ENCODE measurements at places on chromosomes 2 and 18. TPM values are rescaled to one million over a fixed set of nuclear protein-coding genes. Genes with fewer than 3 reads are reported as not detected.

Gene SCN1A
- not detected for total RNA-seq

Gene CDH2
- 90.6 TPM for total RNA-seq

Gene UGT1A8
- 15.1 TPM for total RNA-seq

Gene RGPD3
- 0.06 TPM for total RNA-seq

Gene MYOM1
- total RNA-seq, result not detected

Gene CDH19
- not detected for total RNA-seq

Gene REG3A
- total RNA-seq, result not detected

Gene POU3F3
- 6.5 TPM for total RNA-seq

Gene TMEM198
- total RNA-seq, result 2.4 TPM

DNA sequence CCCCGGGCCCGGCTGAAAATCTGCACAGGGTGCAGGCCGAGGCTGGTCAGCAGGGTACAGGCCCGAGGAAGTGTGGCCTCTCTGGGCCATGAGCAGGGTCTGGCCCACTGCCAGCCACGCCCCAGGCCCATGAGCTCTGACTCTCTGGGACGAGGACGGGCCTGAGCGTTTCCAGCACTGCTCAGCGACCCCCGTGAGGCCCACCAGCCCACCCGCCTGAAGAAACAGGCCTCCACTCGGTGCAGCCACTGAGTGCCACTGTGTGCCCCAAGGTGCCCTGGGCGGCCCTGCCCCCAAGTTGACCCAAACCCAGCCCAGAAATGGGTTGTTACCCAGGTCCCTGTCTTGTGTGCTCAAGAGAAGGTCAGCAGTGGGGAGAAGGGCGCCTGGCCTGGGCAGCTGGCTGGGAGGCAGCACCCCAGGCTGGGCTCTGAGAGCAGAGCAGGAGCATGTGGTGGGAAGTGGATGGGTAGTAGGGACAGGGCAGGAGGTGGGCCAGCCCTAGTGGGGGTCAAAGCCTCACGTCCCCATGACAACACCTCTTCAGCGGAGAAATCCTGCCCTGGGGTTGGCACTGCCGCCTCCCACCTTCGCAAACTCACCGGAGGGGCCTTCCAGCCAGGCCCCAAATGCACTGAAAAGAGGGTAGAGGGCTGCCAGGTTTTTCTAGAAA, 2.1 kb upstream of the SNED1 start:
- no peak for DNase-seq

DNA sequence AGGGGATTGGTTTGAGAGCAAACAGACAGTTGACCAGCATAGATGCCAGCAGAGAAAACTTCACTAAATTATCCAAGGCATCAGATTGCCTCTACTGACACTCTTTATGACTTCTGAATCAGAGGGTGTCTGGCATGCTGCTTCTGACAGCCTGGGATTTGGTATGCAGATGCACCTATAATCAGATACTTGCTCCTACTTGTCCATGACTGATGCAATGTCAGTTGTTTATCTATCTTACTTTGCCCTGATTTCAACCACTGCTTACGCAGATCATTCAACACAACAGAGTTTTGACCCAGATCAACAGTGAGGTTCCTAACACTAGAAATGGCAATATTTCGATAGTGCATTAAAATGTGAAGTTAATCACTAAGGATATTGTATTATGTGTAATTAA, 22.6 kb upstream of the CALCRL start:
- DNase-seq, result no peak

DNA sequence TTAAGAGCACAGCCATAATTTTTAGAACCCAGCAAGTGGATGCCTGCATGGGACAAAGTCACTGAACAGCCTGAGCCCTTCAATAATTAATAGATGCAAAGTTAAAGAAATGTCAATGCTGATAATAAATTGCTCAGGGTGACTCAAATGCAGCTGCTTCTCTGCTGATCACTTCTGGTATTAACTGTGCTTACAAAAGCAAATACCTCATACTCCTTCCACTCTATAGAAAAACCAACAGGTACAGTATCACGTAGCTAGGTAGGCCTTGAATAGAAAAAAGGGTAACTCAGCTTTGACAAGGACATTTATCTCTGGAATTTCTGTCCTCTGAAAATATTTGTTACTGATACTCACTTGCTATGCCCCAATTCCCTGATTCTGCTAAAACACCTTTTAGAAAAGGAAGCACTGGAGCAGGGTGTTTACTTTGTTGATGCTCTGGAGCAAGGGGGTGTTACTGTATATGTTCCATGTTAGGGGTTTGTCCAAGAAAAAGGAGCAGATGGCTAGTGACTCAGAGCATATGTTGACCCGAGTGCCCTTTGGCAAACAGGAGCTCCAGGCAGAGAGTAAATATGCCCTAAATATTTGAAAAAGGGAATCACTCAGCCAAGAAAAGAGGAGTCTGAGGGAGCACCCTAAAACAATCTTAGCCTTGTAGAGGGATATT, 59.1 kb upstream of the RTN4 start:
- peak; percentile 54 for DNase-seq

- peak; percentile 11 for DNase-seq
These were observed 176.9 kb upstream of the NABP1 start for GRCh38 chr2:191500884-191501560.

DNA sequence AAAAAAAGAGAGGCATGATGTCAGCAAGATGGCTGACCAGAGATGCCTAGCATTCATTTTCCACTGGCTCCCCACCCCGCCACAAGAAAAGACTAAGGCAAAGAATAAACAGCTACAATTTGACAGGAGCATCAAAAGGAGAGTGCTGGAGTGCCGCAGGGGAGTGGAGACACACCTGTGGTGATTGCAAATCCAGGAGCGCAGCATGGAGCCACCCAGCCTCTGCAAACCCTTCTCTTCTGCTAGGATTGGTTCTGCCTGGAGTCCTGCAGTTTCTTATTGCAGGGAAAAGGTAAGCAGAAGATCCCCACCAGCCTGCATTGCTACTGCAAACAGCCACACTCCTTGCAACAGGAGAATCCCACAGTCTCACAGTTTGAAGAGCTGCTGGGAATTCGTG, 26.1 kb downstream of the BOLL start:
- DNase-seq, result no peak

GRCh38 chr2:136351684-136352083, 233.7 kb upstream of the CXCR4 start:
- no peak for DNase-seq

- no peak for DNase-seq
These were observed 779 bp downstream of the MALL start for GRCh38 chr2:110114831-110115255.

DNA sequence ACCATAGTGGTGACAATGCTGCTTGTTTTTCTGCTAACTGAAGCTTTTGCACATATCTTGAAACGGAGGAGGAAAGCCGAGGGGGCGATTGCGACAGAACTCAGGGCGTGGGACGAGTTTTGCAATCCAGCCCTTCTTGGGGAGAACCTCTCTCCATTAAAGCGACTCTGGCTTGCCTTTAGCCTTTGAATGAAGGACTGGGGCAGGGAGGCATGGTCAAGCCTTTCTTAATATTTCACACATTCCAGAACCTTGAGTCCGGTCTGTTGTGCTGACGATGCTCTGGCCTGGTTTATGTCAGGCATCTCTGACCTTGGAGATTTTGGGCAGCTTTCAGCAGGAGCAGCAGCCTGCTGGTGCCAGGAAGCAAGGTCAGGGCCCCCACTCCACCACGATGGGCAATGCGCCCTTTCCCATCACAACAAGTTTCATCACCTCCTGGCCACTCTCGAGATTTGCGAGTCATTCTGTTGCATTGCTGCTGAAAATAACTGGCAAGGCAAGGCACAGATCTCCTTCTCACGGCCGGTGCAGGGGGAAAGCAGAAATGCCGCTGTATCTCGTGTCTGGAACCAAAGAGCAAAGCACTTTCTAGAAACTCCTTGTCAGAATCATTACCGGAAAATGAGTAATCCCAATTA, 10.8 kb downstream of the EMILIN2 start:
- no peak for DNase-seq

DNA sequence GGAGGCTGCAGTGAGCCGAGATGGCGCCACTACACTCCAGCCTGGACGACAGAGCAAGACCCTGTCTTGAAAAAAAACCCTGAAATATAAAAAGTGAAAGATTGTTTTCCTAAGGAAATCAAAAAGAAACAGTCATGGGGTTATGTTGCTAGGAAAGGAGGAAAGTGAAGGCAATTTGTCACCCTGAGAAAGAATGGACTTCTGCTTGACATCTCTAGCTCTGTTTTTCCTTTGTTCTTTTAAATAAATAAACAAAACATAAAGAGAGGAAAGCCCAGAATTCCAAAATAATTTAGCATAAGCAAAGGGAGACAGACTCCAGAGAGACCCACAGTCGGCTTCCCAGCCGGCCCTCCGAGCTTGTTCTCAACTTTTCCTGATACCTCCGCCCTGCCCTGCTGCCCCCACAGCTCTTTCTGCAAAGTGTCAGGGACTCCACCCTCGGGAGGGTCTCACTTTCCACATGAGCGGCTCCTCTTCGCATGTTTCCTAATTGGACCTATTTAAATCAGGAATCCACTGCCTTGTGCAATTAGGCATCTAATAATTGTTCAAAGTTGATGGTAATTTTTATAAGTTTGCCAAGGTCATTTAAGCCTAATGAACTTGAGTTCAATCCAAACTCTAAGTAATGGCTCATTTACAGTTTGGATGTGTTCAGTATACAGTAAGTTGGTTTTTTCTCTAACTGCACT, 49.8 kb upstream of the COPS8 start:
- DNase-seq, result no peak

GRCh38 chr2:46000660-46001059, 296.5 kb upstream of the EPAS1 start:
- no peak for DNase-seq

DNA sequence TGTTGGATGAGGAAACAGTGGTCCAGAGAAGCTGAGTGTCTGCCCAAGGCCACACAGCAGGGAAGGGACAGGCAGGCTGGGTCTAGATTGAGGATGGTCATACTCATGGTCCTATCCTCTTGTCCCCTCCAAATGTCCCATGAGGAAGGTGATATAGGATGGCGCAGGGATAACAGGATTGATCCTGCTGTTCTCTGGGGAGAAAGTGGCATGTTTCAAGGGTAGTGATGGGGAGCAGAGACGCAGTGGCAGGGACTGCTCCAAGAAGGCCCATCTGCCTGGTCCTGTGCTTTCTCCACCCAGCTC, 24.6 kb downstream of the HS1BP3 start:
- DNase-seq, result no peak

DNA sequence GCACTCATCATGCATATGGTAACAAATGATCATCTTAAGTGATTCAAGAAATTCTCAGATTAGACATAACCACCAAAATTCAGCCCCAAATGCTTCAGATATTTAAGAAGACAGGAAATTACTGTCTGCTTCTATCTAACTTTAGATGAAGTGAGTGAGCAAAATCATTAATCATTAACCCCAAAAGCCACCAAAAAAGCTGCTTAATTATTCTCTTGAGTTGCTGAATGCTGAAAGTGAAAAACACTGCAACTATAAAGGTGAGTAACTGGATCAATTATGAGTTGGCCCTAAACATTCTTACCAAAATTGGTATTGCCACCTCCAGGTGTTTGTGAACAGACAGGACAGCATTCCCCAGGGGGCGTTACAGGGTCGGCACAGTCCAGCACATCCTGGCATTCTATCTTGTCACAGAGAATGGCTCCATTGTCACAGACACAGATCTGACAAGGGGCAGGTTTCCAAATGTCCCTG, 69.6 kb downstream of the COL5A2 start:
- DNase-seq, result no peak

- peak; percentile 70 for DNase-seq
These were observed 47.5 kb upstream of the TXNDC2 start for GRCh38 chr18:9838144-9838877.

DNA sequence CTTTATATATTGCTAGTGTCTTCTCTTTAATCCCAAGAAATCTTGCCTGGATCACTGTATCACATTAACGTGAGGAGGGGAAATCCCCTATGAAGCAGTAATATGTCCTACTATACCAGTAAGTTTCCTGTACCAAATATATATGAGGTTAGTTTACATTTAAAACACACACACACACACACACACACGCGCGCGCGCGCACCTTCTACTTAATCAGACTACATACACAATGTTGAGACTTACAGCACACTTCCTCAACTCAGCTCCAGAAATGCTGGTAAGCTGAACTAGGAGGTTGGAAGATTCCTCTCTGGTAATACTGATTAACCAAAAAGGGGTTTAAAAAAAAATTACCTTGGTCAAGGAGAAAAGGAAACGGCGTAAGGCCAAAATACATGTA, 49.3 kb downstream of the USP34 start:
- no peak for DNase-seq

DNA sequence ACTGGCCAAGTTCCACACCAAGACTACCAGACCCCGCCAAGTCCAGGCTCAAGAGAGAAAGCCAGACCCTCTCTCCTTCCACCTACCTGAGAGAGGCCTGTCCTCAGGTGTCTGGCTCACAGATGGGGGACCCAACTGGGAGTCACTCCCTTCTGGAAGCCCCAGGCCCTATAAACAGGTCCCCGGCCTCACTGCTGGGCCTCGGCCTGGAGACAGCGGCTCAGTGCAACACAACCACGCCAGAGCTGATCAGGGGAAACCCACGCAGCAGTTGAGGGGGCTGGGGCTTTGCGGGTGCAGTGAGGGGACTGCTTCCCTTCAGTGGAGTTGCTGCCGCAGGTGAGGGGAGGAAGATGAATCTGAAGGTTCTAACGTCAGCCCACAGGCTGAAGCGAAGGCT, 22.8 kb upstream of the C1QL2 start:
- no peak for DNase-seq

DNA sequence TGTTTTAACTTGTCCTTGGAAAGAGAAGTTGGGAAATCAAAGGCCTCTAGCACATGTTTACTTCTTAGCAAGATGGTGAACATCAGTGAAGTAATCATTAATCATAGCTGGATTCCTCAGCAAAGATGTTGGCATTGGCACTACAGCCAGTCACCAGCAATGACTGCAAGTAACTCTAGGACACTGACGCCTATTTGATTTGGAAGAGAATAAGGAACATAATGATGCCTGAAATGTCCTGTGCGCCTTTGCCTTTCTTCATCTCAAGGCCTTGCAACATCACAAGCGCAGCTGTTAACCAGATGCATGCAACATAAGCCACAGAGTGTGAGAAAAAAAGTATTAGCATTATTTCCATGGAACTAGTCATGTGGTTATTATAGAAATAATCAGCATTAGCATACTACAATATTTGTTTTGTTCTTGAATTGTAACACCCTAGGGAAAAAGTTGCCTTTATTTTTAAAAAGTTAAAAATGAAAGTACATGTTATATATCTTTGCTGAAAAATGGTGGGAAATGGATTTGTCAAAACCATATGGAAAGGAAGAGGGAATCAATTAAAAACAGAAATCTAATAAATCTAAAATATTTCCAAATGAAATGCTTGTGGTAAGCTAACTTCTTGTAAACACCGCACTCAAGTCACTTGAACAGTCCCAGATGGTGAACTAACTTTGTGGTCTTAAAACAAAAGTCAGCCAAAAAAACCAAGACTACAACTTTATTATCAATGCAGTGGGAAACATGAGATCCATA, 55.6 kb downstream of the THADA start:
- peak; percentile 13 for DNase-seq

- no peak for DNase-seq
These were observed 971 bp downstream of the ZNF385B start for GRCh38 chr2:179860255-179861026.

GRCh38 chr18:35728676-35729075, 147.1 kb downstream of the GALNT1 start:
- DNase-seq, result no peak

Data from Daoy (cell line).